ENCODE measurements at places on chromosomes 7 and 10.

- no peak for DNase-seq
Observed at GRCh38 chr10:3919709-3920308, 134.8 kb upstream of the KLF6 start.

DNA sequence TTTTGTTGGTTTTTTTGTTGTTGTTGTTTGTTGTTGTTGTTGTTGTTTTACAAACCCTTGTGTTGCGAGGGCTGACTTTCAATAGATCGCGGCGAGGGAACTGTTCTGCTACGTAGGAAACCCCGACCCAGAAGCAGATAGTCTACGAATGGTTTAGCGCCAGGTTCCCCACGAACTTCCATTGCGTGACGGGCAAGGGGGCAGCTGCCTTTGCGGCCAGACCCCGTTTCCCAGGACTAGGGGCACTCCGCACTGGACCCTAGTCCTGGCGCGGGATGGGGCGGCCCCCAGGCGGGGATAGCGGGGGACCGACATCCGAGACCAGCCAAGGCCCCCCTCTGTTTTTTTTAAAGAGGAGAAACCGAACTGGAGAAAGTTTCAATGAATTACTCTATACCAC lies 119.6 kb downstream of the LRRTM3 start:
- DNase-seq, result no peak

- DNase-seq, result no peak
Observed at GRCh38 chr7:98209166-98209920, 1.9 kb upstream of the BHLHA15 start.

DNA sequence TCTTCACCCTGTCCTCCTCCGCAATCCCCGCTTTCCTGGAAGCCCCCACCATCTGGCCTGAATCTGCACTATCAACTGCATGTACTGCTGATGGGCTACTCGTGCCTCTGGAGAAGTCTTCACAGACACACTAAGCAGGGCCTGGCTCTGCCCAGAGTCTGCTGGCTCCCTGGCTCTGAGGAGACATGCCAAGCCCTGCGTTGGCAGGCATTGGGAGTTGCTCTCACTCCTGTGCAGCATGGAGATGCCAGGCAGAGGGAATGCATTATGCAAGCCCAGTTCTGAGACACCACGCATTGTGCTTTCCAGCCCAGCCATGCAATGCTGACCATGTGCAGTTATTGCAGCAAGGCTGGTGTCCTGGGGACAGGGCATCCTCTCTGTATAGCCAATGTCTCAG lies 314.6 kb downstream of the CXCL12 start:
- DNase-seq, result no peak

- DNase-seq, result no peak
Observed at GRCh38 chr10:95628786-95629185, 27.7 kb downstream of the ALDH18A1 start.

- peak; percentile 95 for DNase-seq
Observed at GRCh38 chr10:37857287-37858211, at the start of gene ZNF248. ZNF248 (minus strand) TSS chr10:37857610; CDS start chr10:37856310, 1,300 bp downstream.

DNA sequence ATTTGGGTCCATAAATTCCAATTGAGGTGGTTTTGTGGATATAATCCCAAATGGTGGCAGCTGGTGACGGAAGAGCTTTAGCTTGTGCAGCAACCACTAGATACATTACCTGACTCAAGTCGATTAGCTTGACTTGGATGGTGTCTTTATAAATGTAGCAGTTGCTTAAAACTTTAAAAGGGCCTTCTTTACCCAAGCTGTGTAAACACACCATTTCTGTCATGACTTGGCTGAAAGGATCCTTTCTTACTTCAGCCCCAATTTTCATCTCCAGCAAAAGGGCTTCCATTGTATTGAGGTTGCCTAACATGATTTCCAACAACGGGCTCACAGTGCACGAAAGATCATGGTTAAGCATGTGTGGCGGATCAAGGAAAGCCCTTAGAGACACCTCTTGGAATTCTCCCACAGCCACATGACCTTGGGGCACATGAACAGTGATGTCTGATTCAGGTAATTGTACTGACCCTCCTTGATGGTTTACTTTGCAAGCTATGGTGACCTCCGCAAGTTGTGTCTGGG lies 57.9 kb downstream of the MACC1 start:
- DNase-seq, result no peak

DNA sequence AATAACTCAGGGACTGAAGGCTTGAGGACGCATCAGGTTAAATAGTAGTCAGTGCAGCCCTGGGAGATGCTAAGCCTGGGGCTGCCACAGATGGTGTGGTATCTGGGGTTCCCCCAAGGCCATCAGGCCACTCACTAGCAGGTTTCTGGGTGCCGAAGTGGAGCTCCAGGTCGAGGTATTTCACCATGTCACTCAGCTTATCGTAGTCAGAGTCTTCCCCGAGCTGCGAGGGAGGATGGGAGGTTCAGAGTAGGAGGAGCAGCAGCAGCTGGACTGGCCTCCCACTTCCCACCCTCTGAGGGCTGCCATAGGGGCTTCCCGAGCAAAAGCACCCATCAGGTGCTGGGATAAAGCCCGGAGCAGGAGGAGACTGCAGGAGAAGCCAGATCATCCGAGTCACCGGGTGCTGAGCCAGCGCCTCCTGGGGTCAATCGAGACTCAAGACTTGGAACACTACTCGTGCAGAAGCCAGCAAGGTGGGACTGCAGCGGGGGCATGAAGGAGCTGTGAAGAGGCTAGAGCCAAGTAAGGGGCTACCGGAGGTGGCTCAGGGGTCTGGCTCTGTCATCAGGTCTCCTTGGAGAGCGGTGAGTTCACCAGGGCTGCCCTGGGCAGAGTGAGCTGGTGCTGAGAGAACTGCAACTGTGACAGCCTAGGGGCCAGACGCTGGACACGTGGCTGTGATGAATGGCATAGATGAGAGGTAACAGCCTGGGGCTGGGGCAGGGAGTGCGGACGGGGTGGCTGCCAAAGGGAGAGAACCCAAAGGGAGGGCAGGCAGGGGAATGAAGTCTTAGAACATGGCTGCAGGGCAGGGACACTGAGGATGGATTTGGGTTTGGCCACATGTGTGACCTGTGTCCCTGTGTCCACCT lies 45.3 kb downstream of the GRID2IP start:
- DNase-seq, result no peak
